Posterior vena cava (tissue), 2 donors: ENCODE measurements at places on chromosomes 6 and 20.

- no peak for DNase-seq
These were observed 505.9 kb upstream of the BTBD3 start for GRCh38 chr20:11411765-11412164.

GRCh38 chr6:107543088-107543487 is 53.2 kb downstream of the SOBP start:
- DNase-seq, result no peak

GRCh38 chr6:68728159-68728979 is 93.3 kb downstream of the ADGRB3 start:
- no peak for DNase-seq

- no peak for DNase-seq
These were observed 76.9 kb upstream of the CCN2 start for GRCh38 chr6:132028029-132028428.

- DNase-seq, result no peak
These were observed 31.1 kb downstream of the ARID1B start for GRCh38 chr6:156808287-156808686.

- DNase-seq, result peak; percentile 73
These were observed 5.1 kb upstream of the CLPSL2 start for GRCh38 chr6:35771343-35771627.

- peak; percentile 68 for DNase-seq
These were observed 248.6 kb downstream of the HIVEP2 start for GRCh38 chr6:142696123-142697000.

DNA sequence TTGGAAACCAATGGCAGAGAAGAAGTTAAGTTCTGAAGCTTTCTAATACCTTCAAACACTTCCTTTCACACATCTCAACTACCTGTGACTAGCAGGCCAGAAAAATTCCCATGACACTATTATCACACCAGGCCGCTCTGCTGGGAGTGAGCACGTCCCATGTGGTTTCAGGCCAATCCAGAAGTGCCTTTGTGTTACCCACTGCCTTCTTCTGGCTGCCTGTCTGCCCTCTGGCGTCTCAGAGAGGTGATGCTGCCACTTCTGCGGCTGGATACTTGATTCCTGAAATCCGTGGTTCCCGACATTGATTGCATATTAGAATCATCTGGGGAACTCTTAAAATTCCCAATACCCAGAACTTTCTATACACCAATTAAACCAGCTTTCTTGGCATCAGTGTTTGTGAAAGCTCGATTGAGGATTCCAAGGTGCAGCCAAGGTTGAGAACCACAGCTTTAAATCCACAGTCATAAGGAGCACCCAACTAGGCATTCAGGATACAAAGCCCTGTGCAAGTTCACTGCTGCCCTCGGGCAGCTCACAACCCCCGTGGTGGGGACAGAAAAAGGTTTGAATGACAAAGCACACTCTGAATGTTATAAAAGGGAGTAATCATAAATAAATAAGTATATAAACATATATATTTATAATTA is 65.6 kb downstream of the STMND1 start:
- no peak for DNase-seq

DNA sequence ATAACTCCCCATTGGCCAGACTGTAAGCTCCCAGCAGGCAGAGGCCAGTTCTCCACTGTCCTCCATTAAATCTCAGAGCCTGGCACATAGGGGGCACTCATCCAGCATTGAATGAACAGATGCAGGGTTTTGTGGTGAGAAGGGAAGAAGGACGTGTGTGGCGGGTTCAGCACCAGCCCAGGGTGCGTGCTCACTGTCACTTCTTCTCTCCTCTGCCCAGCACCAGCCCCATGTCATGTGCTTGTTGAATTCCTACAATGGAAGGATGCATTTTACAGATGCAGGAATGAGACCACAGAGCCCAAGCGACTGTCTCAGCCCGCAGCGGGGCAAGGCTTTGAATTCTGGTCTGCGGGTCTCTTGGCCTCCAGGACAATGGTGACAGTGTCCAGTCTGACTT is 149.9 kb downstream of the CEBPB start:
- DNase-seq, result peak; percentile 42

DNA sequence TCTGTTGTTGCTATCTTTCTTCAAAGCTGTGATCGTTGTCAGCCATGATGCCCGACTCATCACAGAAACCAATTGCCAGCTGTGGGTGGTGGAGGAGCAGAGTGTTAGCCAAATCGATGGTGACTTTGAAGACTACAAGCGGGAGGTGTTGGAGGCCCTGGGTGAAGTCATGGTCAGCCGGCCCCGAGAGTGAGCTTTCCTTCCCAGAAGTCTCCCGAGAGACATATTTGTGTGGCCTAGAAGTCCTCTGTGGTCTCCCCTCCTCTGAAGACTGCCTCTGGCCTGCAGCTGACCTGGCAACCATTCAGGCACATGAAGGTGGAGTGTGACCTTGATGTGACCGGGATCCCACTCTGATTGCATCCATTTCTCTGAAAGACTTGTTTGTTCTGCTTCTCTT is 19.3 kb downstream of the ABCF1 start:
- DNase-seq, result peak; percentile 56

- DNase-seq, result no peak
These were observed 17.0 kb downstream of the SERPINB9 start for GRCh38 chr6:2885967-2886735.

GRCh38 chr20:49282584-49283171 is 4.8 kb upstream of the ZNFX1 start:
- DNase-seq, result no peak

DNA sequence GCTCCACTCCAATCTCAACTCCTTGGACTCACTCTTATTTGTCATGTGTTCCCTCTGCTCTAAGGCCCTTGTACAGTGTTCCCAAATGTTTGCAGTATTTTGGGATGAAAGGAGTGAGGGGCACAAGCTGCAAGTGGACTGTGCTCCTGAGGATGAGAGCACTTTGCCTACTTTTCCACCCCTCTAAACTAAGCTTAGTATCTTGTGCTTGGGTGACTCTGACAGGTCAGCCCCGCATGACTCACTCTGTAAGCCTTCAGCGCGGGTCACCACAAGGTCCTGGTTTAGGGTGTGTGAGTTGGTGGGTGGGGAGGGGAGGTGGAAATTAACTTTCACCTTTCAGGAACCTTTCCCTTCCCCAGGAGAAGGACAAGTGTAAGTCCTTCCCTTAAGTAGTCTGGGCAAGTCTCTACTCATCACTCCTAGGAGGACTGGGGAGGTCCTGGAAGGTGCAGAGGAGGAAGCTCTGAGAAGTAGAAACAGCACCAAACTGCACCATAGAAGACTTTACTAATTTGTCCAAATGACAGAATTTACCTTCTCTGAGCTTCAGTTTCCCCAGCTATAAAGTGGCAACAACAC is 68.8 kb upstream of the EPB41L1 start:
- no peak for DNase-seq

DNA sequence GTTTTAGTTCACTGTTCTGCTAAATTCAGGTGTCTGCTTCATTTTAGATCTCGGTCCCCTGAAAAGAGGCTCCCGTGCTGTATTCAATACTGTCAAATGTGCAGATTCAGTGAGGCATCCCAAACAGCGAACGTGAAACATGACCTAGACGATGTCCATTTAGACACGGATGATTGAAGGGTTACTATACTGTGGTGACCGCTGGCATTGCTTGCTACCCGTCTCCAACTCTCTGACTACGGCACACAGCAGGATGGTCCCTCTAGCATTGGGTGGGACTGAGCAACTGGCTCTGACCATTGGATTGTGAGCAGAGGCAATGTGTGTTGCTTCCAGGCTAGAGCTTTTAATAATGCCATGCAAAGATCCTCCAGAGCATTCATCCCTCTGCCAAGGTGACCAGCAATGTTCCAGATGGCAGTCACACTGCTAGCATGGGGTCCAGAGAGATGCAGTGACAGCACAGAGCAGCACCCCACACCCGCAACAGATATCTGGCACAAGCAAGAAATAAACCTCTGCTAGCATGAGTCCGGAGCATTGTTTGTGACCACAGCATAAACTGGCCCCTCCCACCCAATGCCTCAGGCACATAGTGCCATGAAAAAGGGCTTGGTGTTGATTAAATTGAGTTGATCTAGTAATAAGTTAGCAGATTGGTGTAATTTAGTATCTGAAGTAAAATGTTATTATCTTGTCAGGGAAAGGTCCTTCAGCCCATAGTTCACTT is 9.0 kb downstream of the METTL24 start:
- DNase-seq, result no peak

GRCh38 chr20:7174554-7174953 is 407.1 kb downstream of the BMP2 start:
- DNase-seq, result no peak

DNA sequence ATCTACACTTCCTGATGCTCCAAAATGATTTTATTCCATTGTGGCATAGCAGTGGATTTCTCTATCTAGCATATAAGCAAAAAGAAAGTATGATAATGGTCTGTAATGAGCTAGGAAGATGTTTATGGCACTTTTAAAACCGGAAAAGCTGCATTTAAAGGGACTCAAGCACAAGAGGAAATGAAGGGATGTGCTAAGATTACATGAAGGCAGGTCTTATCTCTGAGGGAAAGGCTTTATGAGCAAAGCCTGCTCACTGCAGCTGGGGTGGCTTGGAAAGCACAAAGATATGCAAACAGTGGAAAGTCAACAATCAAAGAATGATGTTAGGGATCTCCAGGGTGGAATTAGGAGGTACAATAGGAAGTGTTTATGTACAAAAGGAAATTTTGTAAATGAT is 138.2 kb downstream of the TENT5A start:
- DNase-seq, result no peak

GRCh38 chr20:32140603-32141002 is 31.1 kb downstream of the TM9SF4 start:
- no peak for DNase-seq

DNA sequence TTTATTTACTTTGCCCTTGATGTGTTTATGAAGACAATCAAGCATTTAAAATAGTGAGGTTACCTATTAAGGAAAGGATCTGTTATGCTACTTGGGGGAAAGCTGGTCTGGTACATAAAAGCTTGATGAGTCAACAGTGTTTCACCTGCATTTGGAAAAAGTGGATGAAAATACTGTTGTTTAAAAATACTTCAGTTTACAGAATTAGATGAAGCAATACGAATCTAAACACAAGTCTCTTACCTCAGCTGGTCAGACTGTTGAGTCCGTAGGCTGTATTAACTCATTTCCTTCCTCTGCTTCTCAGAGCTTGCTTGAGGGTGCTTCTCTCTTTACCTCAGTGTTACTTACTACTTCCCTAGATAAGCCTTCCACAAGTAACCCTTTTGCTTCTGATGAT is 36.1 kb downstream of the NKX2-4 start:
- no peak for DNase-seq

GRCh38 chr6:130964289-130964688 is 98.8 kb downstream of the EPB41L2 start:
- DNase-seq, result no peak

DNA sequence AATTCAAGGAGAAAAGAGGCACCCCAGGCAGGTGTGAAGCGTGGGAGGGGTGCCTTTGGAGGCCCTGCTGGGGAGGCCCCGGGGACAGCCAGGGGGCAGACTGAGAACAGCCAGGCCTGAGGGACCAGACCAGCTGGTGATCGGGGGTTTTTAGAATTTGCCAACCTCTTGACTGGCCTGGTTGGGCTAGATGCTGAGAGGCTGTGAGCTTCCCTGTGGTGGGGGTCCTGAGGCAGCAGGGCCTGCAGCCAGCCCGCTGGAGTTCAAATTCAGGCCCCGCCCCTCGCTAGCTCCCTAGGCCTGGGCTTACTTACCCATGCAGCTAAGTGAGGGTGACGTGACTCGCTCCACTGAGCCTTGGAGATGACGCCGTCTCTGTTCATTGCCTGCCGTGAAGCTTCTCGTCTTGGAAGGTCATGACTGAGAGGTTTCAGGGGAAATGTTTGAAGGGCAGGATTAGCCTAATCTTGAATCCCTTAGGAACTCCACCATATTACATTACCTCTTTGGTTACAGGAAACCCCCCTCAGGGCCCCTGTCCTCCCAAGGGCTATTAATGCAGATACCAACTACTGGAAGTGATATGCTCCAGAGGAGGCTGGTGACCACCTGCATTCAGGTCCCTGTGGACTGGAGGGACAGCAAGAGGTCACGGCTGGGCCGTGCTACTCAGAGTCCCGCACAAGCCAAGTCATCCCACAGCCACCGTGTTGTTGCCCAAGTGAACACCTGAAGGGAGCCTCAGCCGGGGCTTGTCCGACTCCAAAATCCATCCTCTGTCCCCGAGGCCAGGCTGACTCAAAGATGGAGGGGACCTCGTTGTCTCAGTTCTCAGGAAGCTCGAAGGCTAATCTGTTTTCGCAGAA is 73.9 kb upstream of the DUSP22 start:
- no peak for DNase-seq

- DNase-seq, result no peak
These were observed 2.1 kb downstream of the MAP3K7 start for GRCh38 chr6:90584636-90585255.

GRCh38 chr20:52047811-52048764 is 143.5 kb downstream of the ZFP64 start:
- no peak for DNase-seq

DNA sequence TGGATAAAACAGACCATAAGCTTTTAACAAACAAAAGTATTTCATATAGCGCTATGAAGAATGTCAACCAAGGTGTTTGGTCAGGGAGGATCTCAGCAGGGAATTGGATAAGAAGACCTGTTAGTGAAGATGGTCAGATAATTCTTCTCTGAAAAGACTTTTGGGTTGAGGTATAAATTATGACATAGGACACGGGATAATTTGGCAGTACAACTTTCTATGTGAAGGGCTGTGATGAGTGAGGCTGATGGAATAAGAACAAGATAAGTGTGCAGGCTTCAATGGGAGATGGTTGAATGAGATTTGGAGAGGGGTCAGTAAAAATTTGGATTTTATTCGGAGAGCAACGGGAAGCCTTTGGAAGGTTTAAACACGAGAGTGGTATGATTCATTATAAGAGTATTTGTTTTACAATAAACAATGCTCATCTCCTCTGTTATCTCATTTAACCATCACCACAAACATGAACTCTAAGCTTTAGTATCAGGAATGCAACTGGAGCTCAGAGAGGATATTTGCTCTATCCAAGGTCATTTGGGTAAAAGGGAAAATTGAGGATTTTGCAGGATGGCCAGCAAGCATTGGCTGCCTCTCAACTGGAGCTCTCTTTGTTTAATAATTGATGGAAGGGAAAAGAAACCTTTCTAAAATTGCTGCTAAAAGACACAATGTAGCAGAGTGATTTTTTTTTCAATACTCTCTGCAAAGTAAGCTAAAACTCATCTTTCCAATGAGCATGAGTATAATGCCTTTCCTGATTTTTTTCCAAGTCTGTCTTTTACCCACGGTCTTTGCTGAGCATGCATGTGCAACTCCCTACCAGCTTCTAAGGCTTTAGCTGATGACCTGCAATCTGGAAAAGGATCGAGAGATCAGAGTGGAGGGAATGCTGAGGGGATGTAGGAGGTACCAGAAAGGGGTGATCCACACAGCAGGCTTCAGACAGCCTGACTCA is 534.0 kb downstream of the CBLN4 start:
- DNase-seq, result no peak

GRCh38 chr6:130697995-130698535 is 129.1 kb upstream of the SMLR1 start:
- no peak for DNase-seq

- DNase-seq, result peak; percentile 87
These were observed 13.6 kb upstream of the CHD6 start for GRCh38 chr20:41631826-41632225.

GRCh38 chr20:32544893-32545840 is 40.0 kb downstream of the NOL4L start:
- DNase-seq, result no peak
